ENCODE measurements at places on chromosomes 1 and 21. TPM values are rescaled to one million over a fixed set of nuclear protein-coding genes. Genes with fewer than 3 reads are reported as not detected.

RGS16 gene
- total RNA-seq: 5.3 TPM

CENPL gene
- 14.1 TPM for total RNA-seq

DNA sequence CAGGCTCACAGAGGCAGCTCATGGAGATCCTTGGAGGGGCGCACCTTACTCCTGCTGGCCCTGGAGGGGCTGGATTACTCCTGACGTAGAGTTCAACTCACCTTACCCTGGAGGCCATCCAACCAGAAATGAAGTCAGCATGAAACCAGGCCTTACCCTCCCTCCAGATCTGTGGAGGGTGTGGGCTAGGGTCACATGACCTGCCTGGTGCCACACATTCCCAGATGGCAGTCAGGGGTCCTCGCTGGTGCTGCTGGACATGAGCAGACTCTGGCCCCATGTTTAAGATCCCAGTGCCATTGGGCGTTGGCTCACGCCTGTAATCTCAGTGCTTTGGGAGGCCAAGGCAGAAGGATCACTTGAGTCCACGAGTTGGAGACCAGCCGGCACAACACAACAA, 4.5 kb downstream of the C21orf58 start:
- DNase-seq: no peak

UBASH3A gene
- total RNA-seq: 0.55 TPM

GRCh38 chr21:32190493-32191144, 88.2 kb downstream of the MIS18A start:
- DNase-seq: no peak

GRCh38 chr1:47524272-47524671, 86.4 kb downstream of the FOXD2 start:
- DNase-seq: no peak

DNA sequence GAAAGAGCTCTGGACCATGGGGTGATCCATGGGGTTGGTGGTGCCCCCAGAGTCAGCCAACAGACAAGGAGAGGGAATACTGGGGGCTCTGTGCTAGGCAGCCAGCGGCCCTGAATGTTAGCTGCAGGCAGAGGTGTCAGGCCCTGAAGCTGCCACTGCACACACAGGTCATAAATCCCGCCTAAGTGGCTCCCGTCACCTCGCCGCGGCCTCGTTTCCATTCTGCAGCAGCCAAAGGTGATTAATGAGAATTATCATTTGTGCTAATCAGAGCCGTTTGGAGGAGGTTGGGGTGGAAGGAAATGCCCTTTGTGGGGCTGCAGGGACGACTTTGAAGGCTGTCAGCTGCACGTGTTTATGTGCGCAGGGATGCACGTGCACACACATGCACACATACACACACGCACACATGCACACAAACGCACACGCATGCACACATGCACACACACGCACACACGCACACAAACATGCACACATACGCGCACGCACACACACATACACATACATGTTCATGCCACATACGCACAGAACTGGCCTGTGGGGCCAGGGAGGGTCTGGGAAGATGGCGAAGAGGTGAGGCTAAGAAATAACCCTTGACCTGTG, 88.8 kb upstream of the ARHGEF16 start:
- DNase-seq: peak; percentile 72

- no peak for DNase-seq
Measured at GRCh38 chr1:55375617-55376258, 160.6 kb upstream of the USP24 start.
